ENCODE measurements at places on chromosomes 16 and 17. TPM values are rescaled to one million over a fixed set of nuclear protein-coding genes. Genes with fewer than 3 reads are reported as not detected.

Gene C16orf86
- total RNA-seq = 5.5 TPM

Gene ITGB3
- total RNA-seq = 5.0 TPM

Gene CACNG3
- not detected for total RNA-seq

Gene KRTAP1-5
- total RNA-seq = not detected

Gene ITGA3
- total RNA-seq = 2.7 TPM

Gene TBC1D3
- not detected for total RNA-seq

Gene KRTAP2-2
- not detected for total RNA-seq

Gene ALOX12
- not detected for total RNA-seq

Gene HOXB3
- total RNA-seq = 1.9 TPM

Gene MYLK3
- 0.08 TPM for total RNA-seq

Gene TP53TG3
- total RNA-seq = not detected

Gene NXPH3
- total RNA-seq = 0.08 TPM

Gene CLUH
- 194 TPM for total RNA-seq

Gene CHST5
- not detected for total RNA-seq

Gene BCL6B
- total RNA-seq = 1.7 TPM

Gene LHX1
- total RNA-seq = not detected

Gene CACNG5
- not detected for total RNA-seq

Gene CD79B
- 0.81 TPM for total RNA-seq

- DNase-seq = peak; percentile 62
Measured at GRCh38 chr16:89565506-89566372, 5.3 kb downstream of the RPL13 start.

DNA sequence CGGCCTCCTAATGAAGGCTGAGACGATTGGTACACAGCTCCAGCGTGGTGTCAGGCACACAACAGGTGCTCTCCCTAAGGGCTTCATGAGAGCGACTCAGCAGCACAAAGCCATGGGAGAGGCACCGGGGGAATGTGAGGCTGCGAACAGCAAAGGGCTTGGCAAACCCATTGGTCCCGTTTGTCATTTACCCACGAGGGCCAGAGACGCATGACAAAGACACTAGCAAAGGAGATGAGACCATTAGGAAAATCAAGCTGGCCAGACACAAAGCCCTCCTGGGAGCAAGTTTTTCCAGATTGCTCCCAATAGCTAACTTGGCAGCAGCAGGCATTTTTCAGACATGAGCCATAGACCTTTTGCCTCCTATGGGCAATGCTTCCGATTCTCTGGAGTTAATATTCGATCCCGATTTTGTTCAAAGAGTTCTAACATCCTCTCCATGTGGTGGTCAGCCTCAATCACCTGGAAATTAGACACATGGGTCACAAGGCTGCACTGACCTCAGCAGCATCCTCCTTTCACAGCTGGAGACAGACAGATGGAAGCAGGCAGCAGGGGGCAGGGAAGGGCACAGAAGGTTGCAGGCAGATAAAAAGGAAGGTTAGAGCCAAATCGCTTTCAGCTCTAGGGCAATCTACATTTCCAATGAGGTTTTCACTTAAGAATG is 38.2 kb downstream of the TK2 start:
- no peak for DNase-seq

GRCh38 chr16:87855852-87856715 is 13.2 kb downstream of the SLC7A5 start:
- peak; percentile 60 for DNase-seq

GRCh38 chr17:73503560-73503959 is 140.7 kb downstream of the SDK2 start:
- no peak for DNase-seq

GRCh38 chr16:57273826-57274225 is 10.6 kb downstream of the PLLP start:
- DNase-seq = no peak

GRCh38 chr17:19546289-19547065 is 12.8 kb downstream of the SLC47A1 start:
- DNase-seq = peak; percentile 73

DNA sequence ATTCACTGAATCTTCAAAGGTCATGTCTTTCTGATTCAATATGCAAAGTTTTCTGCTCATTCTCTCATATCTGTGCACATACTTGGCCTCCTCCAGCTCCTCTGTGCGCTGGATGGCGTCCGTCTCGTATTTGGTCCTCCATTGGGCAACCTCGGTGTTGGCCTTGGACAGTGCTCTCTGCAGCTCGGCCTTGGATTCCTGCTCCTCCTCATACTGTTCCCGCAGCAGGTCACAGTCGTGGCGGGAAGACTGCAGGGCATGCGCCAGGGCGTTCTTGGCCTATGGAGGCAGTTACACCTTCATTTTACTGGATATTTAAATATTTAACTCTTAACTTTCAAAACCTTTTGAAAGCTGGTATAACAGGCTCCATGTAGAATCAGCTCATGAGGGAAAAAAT is 8.2 kb upstream of the MYH1 start:
- no peak for DNase-seq

GRCh38 chr16:54097774-54098173 is 188.8 kb downstream of the IRX3 start:
- no peak for DNase-seq

GRCh38 chr16:4700380-4700996 is 7.1 kb downstream of the NUDT16L1 start:
- DNase-seq = no peak

- no peak for DNase-seq
Measured at GRCh38 chr17:5775098-5775497, 190.8 kb upstream of the NLRP1 start.

DNA sequence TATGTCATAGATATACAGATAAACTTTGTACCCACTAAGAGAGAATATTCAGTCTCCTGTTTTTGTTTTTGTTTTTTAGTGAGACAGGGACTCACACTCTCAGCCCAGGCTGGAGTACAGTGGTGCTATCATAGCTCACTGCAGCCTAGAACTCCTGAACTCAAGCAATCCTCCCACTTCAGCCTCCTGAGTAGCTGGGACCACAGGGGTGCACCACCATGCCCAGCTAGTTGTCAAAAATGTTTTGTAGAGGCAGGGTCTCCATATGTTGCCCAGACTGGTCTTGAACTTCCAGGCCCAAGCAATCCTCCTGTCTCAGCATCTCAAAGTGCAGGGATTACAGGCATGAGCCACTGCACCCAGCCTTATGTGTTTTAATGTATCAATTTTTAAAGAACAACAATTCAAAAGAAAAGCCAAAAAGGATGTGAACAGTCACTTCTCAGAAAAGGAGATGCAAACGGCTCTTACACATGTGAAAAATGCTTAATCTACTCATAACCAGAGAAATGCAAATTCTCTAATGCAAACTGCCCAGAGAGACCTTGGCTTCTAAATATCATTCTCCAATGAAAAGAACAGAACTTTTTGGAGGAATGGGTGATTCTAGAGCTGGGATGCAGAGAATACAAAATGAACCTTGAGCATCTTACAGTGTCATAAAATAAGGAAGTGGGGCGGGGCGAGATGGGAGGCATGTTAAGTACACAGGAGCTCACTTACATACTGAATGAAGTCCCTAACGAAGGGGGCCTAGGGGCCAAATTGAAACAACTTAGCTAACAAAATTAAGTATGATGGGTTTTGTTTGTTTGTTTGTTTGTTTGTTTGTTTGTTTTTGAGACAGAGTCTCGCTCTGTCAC is 7.3 kb upstream of the CMTM3 start:
- DNase-seq = no peak

DNA sequence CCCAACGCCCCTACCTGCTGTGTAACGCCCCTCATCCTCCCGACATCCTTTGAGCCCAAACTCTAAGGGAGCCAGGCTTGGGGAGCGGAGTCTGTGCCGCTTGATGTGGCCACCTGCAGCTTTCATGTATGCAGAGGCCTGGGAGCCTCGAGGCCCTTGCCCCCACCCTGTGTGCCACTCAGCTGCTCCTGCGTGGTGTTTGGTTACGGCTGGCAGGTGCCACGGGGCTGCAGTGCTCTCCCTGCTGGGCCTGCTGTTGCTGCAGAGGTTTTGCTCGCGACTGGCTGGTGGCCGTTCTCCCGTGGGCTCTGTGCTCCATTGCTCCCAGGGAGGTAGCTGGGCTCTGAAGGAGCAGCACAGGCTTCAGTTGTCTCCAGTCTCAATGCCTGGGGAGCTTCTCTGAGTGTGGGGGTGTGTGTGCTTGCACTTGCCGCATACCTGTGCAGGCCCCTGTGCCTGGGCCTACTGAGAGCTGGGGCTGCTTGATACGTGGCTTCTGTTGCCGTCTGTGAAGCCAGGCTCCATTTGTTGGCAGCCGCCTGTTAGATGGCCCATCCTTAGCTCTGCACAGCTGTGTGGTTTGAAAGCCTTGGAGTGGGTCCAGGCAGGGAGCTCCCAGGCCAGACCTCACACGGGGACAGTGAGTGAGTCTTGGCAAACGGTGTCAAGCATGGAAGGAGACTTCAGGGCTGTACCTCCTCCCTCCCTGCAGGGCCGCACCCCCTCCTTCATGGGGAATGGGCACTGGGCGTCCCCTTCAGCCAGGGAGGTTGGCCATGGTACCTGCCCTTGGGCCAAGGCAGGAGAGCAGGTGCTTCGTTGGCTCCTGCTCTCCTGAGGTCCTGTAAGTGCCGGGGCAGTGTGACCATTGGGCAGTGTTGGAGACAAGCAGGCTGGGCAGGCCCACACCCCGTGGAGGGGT is 47.2 kb downstream of the PDPK1 start:
- DNase-seq = no peak

- peak; percentile 24 for DNase-seq
Measured at GRCh38 chr17:80812362-80813088, 179.1 kb upstream of the CHMP6 start.

DNA sequence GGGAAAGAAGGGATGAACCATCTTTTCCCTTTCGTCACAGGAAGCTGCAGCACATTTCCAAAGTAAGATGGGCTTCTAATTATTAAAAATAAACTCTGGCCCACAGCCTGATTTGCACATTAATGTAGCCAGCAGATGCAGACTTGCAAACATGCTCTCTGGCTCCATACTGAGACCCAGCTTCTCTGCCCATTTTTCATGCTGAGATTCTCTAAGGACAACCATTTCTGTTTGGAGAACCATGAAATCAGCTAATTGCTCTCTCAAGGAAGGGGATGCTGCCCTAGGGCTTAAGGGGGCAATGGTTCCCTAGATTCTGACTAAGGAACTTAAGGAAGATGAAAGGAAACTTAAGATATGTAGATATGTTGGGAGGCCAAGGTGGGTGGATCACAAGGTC is 63.0 kb upstream of the CES5A start:
- DNase-seq = no peak

DNA sequence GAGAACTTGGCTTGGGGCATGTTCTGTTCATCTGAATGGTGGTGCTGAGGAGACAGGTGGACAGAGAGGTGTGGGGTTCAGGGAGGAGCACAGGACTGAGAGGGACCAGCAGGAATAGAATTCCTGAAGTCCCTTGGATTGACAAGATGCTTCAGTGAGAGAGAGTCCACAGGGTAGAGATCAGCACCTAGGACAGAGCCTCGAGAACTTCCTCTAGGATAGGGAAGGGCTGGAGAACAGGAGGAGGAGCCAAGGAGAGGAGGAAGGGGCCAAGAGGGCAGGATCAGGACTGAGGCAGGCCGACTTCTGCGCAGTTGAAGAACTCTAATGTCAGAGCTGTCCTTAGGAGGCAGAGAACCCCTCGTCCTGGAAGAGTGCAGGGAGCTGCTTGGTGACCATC is 138.4 kb downstream of the PRKCB start:
- no peak for DNase-seq

DNA sequence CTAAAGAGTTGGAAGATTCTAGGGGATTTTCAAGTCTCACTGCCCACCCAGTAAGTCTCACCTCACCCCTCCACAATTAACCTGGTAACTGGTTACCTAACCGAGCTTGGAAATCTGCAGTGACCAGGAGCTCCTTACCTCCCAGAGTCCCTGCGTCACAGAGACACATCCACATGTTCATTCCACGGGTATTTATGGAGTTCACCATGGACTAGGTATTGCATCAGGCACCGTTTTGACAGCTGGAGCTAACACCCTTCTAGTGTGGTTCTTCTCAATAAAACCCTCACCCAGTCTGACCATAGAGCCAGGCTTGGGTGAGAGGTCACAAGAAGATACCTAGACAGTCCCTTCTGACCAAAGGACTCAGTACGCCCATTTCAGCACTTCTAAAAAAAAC is 2.1 kb downstream of the CES5A start:
- no peak for DNase-seq

- peak; percentile 78 for DNase-seq
Measured at GRCh38 chr17:7466639-7467341, 12.6 kb downstream of the ZBTB4 start.

DNA sequence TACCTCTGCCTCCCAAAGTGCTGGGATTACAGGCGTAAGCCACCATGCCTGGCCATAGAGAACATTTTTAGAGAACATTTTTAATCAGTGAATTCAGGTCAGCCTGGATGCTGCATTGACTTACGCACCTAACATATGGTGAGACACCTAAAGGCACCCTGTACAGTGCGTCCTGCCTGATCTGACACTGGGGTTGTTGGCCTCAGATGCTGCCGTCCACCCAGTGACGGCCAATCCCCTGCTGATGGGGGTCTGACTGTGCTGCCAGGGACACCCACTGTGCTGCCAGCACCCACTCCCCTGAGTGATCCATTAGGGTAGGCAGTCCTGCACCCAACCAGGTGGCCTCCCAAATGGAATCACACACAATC is 38.5 kb downstream of the WNT3 start:
- no peak for DNase-seq

GRCh38 chr17:28765038-28765437 is 21.2 kb downstream of the TRAF4 start:
- DNase-seq = no peak

DNA sequence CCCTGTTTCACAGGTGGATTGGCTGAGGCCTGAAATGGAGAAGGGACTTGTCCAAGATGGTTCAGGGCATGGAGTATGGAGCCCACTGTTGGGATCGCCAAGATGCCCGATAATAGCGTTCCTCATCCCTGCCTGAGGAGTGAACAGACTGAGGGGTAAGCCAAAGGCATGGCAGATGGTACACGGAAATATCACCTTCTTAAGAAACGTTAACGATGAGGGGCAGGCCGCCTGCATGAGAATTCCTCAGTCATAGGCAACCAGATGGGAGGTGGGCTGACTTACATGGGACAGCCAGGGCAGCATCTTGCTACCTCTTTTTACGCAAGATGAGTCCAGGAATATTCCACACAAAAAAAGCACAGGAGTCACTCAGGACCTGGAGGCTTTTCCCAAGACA is 188.1 kb downstream of the CCDC182 start:
- no peak for DNase-seq

GRCh38 chr17:48543854-48544348 is 1.0 kb downstream of the HOXB2 start:
- DNase-seq = no peak

GRCh38 chr17:3475251-3475685 is 529 bp upstream of the ASPA start:
- DNase-seq = peak; percentile 61

GRCh38 chr16:52095471-52095870 is 451.5 kb downstream of the TOX3 start:
- no peak for DNase-seq

- DNase-seq = peak; percentile 75
Measured at GRCh38 chr17:45170931-45171337, 9.3 kb downstream of the HEXIM2 start.

DNA sequence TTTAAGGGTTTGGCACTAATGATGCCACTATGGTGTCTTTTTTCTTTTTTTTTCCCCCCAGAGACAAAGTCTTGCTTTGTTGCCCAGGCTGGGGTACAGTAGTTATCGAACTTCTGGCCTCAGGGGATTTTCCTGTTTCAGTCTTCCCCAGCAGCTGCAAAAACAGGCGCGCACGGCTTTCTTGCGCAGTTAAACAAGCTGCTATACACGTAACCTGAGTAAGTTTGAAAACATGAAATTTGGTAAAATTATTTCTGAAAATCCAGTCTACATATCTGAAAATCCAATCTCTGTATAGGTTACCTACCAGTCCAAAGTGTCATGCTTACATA is 11.8 kb downstream of the TEX14 start:
- DNase-seq = no peak

- DNase-seq = no peak
Measured at GRCh38 chr17:15106540-15106939, 158.6 kb downstream of the PMP22 start.
